ENCODE measurements at places on chromosomes 1 and 21.

DNA sequence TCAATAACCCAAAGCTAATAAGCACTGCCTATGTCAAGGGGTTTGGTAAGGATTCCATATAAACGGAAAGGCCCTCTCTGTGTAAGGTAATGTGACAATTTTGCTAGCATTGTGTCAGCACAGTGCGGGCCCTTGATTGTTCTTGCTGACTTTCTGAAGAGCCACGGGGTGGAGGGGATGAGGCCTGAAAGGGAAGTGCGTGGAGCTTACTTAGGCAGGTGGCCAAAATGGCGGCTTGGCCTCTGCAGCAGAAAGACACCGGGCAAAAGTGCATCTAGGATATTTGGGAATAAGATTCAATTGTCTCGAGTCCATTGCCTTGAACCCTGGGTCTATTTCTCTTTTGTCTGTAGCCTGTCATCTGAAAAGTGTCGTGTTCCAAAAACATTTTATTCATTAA, 114.3 kb downstream of the TGFB2 start:
- no peak for DNase-seq

GRCh38 chr1:59279645-59280044, 17.2 kb upstream of the FGGY start:
- DNase-seq: no peak

GRCh38 chr21:20739421-20739820, 258.8 kb upstream of the NCAM2 start:
- no peak for DNase-seq

DNA sequence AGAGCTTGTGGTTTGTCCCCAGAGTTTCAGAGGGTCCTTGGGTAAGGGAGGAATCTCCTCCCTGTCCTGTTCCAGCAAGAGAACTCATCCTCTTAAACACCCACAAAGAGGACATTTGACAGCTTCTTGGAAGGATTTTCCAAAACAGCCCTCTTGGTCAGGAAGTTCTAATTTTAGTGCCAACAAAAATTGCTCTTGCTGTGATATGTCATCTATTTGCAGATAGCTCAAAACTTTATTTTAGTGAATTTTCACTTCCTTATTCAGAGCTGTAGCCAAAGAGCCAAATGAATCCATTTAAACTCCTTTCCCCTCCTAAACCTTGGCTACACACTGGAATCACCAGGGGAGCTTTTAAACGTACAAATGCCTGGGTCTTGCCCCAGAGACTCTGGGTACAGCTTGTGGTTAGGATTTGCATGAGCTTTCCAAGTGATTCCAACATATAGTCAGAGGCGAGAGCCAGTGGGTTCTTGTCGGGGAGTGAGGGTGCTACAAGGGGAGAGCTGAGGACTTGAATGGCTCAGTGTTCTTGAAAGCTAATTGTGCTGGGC, 11.8 kb upstream of the RASSF5 start:
- no peak for DNase-seq

- DNase-seq: no peak
Measured at GRCh38 chr1:112852276-112852675, 103.7 kb downstream of the SLC16A1 start.

- DNase-seq: no peak
Measured at GRCh38 chr1:215084621-215085020, 2.1 kb downstream of the KCNK2 start.

- DNase-seq: no peak
Measured at GRCh38 chr1:237043846-237044636, 2.1 kb downstream of the RYR2 start.

DNA sequence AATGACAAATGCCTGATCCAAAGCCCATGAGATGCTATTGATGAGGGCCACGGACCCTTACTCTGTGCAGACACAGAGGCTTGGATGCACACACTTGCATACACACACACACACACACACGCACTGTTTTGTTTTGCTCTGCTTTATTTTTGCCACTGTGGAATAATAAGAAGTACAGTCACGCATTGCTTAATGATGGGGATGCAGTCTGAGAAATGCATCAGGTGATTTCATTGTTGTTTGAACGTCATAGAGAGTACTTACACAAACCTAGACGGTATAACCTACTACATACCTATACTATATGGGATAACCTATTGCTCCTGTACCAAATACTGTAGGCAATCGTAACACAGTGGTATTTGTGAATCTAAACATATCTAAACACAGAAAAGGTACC, 104.4 kb downstream of the RHOU start:
- no peak for DNase-seq

- DNase-seq: no peak
Measured at GRCh38 chr1:42239555-42239954, 75.0 kb upstream of the GUCA2A start.

DNA sequence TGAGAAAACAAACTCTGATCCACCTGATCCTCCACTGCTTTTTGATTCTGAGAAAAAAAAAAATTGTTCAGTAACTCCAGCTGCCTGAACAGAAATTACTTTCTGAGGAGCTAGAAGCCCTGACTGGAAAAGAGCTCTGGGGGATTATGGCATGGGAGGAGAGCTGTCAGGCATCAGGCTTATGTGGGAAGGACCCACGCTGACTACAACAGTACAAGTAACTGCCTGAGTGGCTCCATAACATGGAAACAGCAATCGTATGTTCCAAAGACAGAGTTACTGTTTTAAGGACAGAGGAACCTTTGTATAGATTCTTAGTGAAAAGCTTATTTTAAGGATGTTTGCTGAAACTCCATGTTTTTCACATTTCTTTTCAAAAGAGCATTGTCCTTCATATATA, 1.2 kb upstream of the ANGPTL7 start:
- DNase-seq: no peak

DNA sequence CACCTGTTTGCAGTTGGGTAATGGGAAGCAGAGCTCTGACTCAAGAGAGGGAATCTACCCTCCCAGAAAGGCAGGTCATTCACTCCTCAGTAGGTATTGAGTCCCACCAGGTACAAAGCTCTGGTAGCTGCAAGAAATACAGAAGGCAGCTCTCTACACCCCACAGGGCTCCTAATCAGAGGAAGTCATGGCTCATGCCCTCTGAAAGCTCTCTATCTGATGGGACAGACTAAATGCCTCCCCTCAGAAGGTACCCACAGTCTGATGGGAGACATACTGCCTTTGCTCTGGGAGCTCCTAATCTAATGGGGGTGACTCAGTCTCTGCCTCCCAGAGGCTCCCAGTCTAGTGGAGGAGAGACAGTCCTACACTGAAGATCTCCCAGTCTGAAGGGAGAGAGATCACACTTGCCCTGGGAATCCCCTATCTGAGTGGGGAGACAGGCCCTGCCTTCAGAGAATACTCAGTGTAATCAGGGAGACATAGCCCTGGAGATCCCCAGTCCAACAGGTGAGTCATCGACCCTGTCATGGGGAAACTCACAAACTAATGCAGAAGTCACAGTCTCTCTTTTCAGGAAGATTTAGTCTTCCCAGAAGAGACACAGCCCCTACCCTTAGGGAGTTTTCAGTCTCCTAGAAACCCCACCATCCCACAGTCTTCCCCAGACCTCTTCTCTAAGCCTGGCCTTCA, 23.7 kb downstream of the CAMK1G start:
- DNase-seq: no peak

DNA sequence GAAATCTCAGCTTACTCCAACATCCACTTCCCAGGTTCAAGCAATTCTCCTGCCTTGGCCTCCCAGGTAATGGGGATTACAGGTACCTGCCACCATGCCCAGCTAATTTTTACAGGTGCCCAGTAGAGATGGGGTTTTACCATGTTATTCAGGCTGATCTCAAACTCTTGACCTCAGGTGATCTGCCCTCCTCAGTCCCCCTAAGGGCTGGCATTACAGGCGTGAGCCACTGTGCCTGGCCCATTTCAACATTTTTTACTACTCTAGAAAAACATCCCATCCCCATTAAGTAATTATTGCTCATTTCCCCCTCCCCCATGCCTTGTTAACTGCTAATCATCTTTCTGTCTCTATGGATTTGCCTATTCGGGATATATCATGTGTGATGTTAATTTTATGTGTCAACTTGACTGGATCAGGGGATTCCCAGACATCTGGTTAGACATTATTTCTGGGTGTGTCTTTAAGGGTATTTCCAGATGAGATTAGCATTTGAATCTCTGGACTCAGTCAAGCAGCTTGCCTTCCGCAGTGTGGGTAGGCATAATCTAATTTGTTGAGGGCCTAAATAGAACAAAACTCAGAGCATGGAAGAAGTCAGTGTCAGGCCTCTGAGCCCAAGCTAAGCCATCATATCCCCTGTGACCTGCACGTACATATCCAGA, 33.0 kb upstream of the ZBTB8B start:
- no peak for DNase-seq

DNA sequence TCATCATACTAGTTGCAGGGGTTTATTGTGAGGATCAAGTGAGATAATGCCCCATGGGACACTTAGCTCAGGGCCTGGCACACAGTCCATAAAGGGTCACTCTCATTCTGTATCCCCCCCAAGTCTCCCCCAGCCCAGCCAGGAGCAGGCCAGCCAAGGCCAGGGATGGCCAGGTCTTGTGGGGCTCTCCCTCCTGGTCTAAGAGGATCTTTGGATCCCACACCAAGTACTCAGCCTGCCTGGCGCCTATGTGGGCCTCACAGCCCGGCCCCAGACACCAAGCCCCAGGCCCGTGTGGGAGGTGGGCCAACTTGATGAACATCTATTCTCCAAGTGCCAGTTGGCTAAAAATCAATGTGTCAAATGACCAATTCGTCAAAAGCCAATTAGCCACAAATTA, 117.8 kb downstream of the GLIS1 start:
- no peak for DNase-seq

Data from activated CD4-positive, CD25-positive, alpha-beta regulatory T cell treated with anti-CD3 and anti-CD28 coated beads, Interleukin-2, amount 50 U/mL, for 72 hours (primary cell).